Stimulated activated CD4-positive, alpha-beta T cell treated with anti-CD3 and anti-CD28 coated beads, Interleukin-15, amount 100 ng/mL, for 48 hours (primary cell): ENCODE measurements at places on chromosomes 5 and 9.
A peak's percentile ranks its signal among the peaks of the same experiment; 100 is the strongest.

- no peak for DNase-seq
Observed at GRCh38 chr5:58871648-58872242, 288.9 kb downstream of the RAB3C start.

GRCh38 chr5:75933489-75933888 is 149.7 kb upstream of the SV2C start:
- no peak for DNase-seq

DNA sequence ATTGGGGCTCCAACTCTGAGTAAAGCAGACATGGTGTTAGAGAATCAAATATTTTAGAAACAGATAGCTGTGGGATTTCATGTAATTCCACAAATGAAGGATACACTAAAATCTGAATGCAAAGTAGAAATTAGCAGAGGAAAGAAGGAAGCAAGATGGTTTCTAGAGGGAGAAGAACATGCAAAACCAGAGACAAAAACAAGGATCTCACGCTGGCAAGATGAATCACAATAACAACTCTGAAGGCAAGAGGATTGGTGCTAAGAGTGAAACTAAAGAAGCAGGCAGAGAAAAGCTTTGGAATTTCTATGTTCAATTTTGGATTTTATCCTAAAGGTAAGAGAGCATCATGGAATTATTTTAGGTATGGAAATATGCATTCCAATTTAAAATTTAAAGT is 857.2 kb upstream of the COX7C start:
- DNase-seq: no peak

DNA sequence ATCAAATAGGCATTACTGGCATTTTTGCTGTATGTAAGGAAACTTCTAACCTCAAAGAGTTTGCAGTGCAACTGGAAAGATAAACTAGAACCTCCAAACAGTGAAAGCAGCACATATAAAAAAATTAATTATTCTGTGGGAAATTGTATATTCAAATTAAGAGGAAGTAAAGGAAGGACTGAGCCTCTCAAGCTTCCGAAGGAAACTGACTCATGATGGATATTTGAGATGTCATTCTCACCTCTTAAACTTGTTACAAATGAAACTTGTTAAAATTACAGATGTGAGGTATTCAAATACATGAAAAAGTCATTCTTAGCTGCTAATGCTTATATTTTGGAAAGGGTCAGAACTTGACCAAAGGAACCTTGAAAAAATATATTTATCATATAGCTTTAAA is 538.7 kb downstream of the PDE4D start:
- DNase-seq: no peak

DNA sequence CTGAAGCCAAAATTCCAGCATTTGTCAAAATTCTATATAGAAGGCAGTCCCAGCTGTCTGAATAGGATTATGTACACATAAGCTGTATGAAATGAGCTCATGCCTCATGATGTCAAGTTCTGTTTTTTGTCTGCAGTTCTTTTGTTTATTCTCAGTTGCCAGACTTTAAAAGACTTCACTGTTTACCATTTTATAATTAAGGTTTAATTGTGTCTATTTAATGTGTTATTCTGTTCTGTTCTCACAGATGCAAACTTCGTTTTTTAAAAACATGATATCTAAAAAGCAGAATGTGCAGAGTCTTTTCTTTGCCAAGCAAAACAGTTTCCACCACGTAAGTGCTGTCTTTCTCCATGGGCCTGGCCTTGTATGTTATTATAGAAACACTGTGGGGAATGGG is 31.1 kb downstream of the ERAP1 start:
- no peak for DNase-seq

- no peak for DNase-seq
Observed at GRCh38 chr9:121688146-121688680, 36.8 kb downstream of the DAB2IP start.

GRCh38 chr5:91211997-91212713 is 171.0 kb downstream of the ARRDC3 start:
- DNase-seq: no peak

- DNase-seq: no peak
Observed at GRCh38 chr5:159186319-159186718, 23.0 kb downstream of the RNF145 start.

DNA sequence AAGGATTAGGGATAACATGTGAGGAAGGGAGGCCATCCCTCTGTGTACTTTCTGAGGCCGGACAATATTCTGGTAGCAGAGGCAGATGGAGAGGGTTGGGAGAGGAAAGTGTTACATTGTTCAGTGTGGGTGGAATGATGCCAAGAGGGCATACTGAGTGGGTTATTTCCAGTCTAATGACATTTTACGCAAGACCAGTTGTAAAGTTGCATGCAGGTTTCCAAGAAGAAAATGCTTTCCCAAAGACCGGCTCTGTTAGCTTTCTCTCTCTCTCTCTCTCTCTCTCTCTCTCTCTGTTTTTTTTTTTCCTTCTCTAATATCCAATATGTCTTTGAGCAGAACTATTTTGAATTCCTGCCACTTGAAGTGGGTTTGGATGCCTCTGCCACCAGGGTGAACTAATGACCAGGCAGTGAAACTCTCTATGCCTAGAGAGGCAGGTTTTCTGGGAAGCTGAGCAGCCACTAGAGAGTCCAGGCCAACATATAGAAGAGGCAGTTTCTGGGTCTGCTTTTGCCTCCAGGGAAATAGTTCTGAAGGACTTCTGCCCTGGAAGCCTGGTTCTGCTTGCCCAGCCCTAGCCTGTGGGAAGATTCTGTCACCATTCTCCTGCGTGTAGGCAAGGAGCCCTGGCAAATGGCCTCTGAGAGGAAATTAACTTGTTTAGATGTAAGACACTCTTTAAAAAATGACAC is 24.4 kb upstream of the ZNF366 start:
- DNase-seq: no peak

- DNase-seq: no peak
Observed at GRCh38 chr9:4223312-4223833, 76.5 kb downstream of the GLIS3 start.

DNA sequence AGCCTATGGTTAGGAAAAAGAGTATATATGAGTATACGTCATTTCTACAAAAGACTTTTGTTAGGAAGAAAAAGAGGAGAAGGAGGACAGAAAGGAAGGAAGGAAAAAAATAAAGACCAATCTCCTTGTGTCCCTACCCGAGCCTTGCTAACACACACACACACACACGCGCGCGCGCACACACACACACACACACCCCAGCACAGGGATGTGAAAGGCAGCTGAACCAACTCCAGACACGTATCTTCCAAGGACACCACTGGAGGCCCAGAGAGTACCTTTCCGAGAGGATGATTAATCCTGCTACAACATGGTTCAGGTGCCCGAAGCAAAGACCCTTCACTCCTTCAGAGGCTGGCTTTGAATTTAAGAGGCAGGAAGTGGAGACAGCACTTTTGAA is 56.9 kb upstream of the GALNT10 start:
- DNase-seq: no peak

GRCh38 chr9:70411121-70411929 is 3.1 kb downstream of the KLF9 start:
- peak; percentile 27 for DNase-seq

GRCh38 chr5:108935611-108936010 is 187.9 kb downstream of the FER start:
- no peak for DNase-seq

- no peak for DNase-seq
Observed at GRCh38 chr9:38185647-38186403, 116.8 kb upstream of the SHB start.

DNA sequence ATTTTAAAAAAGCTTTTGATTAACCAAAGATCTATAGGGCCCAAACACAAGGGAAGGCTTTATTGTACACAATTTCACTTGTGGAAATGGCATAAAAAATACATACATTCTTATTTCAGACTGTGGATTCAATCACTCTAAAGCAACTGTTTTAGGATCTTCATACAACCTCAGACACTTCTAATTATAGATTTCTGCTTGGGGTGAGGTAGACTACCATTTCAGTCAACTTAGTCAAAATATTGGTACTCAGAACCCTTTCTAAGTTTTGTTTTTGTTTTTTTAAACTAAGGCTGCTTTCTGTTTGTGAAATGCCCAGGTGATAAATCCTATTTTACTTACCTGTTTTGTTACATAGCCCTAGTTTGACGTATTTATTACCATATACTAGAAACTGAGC is 284.5 kb upstream of the RASA1 start:
- DNase-seq: no peak

DNA sequence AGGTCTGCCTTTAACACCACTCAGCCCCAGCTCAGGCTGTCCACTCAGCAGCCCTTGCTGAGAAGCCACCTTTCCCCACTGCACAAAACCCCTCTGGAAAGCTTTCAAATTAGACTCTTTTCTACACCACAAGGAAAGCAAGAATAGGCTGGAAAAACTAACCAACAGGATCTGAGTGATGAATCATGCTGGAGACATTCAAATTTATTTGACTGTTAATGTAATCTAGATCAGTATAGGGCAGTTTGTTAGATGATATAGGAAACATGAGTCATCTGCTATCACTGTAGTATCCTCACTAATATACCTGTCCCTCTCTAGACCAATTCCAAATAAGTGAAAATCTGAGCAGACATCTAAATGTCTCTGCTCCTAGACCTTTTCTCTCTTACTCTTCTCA is 127.8 kb upstream of the PAM start:
- DNase-seq: no peak

DNA sequence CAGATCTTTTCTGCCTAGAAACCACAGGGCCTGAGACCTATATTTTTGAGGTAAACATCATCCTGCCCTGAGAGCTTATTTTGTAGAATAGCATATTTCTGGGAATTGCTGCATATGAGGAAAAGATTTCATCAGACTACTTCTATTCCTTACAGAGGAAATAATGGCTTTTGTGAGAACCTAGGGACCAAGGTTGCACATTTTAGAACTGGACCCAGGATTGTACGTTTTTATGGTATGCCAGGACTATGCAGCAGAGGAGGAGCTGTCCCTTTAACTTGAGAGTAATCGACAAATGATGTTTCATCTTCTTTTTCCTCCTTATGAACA is 2.2 kb upstream of the ALDH1A1 start:
- DNase-seq: no peak

- no peak for DNase-seq
Observed at GRCh38 chr9:17315341-17315740, 180.5 kb downstream of the CNTLN start.

DNA sequence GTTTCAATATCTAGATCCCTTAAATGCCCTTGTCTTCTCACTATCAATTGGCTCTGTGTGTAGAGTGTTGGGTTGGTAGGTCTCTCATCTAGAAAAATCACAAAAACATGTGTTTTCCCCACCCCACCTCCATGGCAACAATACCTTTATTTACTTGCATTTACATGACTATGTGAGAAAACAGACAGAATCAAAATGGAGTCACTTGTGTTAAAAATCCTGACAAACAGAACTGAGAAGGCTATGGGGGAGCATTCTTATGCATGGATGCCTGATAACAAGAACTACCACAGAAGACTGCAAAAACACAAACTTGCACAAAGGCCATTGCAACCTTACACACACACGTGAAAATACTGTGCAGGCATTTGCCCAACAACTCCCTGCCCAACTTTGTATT is 1352.9 kb upstream of the CDH9 start:
- DNase-seq: no peak
